Left renal pelvis (tissue), 4 donors: ENCODE measurements at places on chromosomes 7 and 10.

DNA sequence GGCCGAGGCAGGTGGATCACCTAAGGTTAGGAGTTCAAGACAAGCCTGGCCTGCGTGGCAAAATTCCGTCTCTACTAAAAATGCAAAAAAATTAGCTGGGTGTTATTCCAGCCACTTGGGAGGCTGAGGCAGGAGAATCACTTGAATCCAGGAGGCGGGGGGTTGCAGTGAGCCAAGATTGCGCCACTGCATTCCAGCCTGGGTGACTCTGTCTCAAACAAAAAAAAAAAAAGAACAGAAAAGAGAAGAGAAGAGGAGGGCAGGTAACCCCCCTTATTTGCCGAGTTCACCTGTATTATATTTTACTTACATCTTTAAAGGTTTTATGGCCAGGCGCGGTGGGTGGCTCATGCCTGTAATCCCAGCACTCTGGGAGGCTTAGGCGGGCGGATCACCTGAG lies 91.7 kb downstream of the RNF216 start:
- no peak for DNase-seq

- no peak for DNase-seq
These were observed 1105.7 kb downstream of the REEP3 start for GRCh38 chr10:64626924-64627323.

- DNase-seq: no peak
These were observed 47.3 kb downstream of the TFPI2 start for GRCh38 chr7:93843260-93843659.

- no peak for DNase-seq
These were observed 120.9 kb upstream of the DIP2C start for GRCh38 chr10:810351-810846.

GRCh38 chr7:75920431-75921161 lies 5.6 kb downstream of the POR start:
- DNase-seq: no peak

DNA sequence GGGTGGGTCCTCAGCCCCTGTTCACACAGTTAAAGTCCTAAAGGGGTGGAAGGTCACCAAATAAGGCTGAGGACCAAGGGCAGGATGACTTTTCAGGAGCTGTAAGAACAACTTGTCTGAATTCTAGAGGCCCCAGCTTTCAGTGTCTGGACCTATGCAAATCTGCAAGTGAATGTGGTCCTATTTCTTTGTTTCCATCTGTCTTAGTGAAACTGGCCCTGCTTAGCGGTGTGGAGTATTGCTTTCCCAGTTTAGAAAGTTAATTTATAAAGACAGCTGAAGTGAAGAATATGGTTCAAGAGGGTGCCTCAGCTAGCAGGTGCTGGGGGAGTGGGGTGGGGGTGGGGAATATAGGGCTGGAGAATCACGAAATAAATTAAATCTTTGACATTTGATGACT lies 40.1 kb downstream of the HHEX start:
- DNase-seq: no peak

GRCh38 chr7:68865351-68866199 lies 732.7 kb upstream of the AUTS2 start:
- no peak for DNase-seq

DNA sequence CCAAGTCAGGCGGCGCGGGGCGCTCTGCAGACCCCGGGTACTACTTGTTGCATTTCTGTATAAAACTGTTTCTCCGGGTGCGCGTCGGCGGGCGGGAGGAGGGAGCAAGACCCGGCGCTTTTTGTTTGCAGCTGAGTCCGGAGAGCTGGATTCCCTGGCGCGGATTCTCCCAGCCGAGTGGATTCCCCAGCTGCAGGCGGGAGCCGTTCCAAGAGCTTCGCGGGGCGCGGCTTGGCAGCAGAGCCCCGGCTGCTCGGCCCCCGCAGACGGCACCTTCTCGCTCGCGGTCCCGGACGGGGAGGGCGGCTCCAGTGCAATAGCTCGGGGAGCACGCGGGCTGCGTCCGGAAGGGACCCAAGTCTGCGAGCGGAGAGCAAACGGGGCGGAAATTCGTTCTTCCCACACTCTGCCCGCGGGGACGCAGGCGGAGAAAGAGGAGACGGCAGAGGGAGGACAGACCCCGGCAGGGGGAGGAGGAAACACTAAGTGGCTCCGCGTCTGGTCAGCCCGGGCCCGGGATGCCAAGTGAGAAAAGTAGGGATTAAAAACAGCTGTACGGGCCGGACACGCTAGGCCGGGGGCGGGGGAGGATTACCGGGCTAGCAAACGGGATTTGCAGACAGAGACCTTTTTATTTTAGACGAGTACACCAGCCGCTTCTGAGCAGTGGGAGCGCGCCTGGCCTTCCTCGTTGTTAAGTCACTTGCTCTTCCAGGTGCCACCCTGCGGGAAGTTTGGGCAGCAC lies at the start of gene TRIL:
TRIL (minus strand) TSS at position 96 of the 745 bp plus-strand sequence. CDS start 284 bp downstream, outside the sequence.
- DNase-seq: peak; percentile 71
